ENCODE measurements at places on chromosomes 4 and X.
A peak's percentile ranks its signal among the peaks of the same experiment; 100 is the strongest.

GRCh38 chr4:55358668-55359067 is 12.6 kb downstream of the SRD5A3 start:
- DNase-seq: peak; percentile 90
- H3K36me3 ChIP-seq: peaks cover 11% of the 10 kb centered on the region
- peaks cover 11% of the 10 kb centered on the region for H3K4me1 ChIP-seq
- no peaks in the 10 kb centered on the region for H3K27me3 ChIP-seq

DNA sequence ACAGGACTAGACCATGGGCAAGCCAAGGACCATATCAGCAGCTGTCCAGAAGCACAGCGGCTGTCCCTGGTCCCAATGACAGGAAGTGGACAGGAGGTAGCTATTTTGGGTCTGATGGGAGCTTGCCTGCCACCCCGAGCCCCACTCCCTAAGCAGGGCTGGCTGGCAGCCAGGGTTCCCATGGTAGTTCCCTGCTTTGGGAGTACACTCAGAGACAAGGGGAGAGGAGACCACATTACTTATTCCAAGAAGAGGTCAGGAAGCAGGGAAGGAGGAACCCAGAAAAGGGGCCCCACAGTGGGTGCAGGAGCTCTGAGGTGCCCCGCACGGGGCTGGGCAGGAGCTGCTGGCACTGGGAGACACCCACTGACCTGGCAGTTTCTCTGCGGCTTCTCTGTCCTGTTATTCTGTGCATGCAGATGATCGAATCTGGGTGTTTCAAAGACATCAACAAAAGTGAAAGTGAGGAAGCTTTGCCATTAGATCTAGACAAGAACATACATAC is 36.3 kb downstream of the HTT-AS start:
- H3K36me3 ChIP-seq: no peaks in the 10 kb centered on the region
- H3K4me1 ChIP-seq: peaks cover 21% of the 10 kb centered on the region
- no peak for DNase-seq
- H3K27me3 ChIP-seq: no peaks in the 10 kb centered on the region
- H3K27ac ChIP-seq: no peak overlapping the region

DNA sequence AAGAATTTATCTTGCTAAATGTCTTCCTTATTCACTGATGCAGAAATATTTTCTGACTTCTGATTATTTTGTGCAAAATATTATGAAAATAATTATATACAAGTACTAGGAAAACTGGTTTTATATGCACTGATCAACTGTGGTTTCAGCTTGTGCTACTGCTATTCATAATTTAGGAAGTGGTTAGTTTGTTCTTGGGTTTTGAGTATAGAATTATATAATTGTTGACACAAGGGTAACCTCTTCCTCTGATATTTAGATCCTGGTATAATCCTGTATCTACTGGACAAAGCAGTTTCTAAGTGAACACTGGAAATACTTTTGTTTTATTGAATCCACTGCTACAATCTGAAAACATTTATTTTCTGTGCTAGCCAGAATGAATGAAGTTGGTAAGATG is 182.8 kb downstream of the PDGFC start:
- no peaks in the 10 kb centered on the region for H3K27me3 ChIP-seq
- H3K4me3 ChIP-seq: no peak overlapping the region
- DNase-seq: no peak
- no peak overlapping the region for H3K27ac ChIP-seq

DNA sequence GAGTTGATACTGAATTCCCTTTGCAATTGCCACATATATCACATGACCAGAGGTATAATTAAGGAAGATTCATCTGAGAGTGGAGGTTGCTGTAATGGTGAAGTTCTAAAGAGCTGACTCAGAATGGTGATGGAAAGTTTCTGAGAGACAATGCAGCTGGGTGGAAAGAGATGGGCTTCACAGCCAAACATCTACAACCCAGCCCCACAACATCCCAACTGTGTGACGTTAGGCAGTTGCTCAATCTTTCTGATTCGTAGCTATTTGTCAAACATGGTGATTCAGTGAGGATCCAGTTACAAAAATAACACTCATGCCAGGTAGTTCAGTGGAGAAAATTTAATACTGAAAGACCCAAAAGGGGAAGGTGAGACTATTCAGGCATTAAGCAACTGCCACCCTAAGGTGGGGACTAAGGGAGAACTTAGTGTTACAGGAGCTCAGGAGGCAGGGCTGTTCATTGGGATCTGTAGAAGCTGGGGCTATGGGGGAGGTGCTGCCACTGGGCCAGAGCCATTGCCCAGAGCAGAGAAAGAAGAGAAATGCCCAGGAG is 6.9 kb upstream of the AFF1 start:
- no peaks in the 10 kb centered on the region for H3K27me3 ChIP-seq
- peaks cover 10% of the 10 kb centered on the region for H3K4me1 ChIP-seq
- H3K4me3 ChIP-seq: no peak overlapping the region
- no peak for DNase-seq

- DNase-seq: no peak
- H3K27ac ChIP-seq: no peak overlapping the region
- no peaks in the 10 kb centered on the region for H3K36me3 ChIP-seq
- no peak overlapping the region for H3K4me3 ChIP-seq
These were observed 82.4 kb downstream of the ITIH6 start for GRCh38 chrX:54715621-54716020.

DNA sequence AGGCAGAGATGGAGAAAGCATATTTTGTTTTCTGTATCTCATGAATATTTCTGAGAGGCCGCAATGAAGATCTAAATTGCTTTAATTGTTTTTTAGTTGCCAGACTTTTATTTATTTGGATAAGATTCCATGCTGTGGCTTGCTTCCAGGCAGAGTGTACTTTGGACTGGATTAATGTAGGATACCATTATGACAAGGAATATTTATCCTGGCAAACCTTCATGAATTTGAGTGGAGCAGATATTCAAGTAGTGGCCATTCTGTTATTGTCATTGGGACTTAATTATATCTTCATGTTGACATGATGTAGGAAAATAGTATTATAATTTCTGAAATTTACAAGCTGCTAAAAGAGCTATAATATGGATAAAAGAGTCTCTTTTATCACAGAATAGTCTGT is 182.9 kb downstream of the C4orf33 start:
- no peak overlapping the region for H3K4me3 ChIP-seq
- no peaks in the 10 kb centered on the region for H3K27me3 ChIP-seq
- no peaks in the 10 kb centered on the region for H3K36me3 ChIP-seq
- H3K4me1 ChIP-seq: no peaks in the 10 kb centered on the region
- no peak overlapping the region for H3K27ac ChIP-seq
- DNase-seq: no peak

DNA sequence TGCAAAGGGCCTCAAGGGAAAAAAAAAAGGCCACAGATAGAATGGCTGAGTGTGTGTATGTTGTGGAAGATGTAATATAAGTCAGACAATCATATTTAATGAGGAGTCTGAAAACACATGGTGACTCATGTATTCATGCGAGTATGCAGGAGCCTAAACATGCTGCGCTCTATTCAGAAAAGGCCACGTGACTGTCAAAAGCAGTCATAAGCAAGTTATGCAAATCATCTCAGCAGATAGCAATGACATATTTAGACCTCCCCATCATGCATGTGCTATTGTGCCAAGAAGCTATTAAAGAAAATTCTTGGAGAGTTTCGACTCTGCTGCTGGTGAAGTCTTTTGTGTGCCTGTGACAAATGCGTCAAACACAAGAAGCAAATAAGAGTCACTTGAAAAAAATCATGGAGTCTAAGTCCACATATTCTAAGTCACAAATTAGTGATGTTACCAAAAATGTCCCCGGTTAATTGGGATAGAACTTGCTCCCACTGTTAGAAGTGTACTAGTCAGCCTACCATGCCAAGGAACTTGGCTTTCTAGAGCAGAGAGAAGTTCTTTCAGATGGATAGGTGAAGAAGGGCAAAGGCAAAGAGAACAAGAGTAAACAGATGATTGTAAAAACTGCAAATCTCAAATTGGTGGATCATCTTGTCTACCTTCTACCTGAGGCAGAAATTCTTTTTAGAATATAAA is 5.0 kb downstream of the LNX1 start:
- no peak for DNase-seq
- no peaks in the 10 kb centered on the region for H3K27me3 ChIP-seq
- no peaks in the 10 kb centered on the region for H3K36me3 ChIP-seq
- no peak overlapping the region for H3K27ac ChIP-seq
